ENCODE measurements at places on chromosomes 2 and 18. TPM values are rescaled to one million over a fixed set of nuclear protein-coding genes. Genes with fewer than 3 reads are reported as not detected.

DNA sequence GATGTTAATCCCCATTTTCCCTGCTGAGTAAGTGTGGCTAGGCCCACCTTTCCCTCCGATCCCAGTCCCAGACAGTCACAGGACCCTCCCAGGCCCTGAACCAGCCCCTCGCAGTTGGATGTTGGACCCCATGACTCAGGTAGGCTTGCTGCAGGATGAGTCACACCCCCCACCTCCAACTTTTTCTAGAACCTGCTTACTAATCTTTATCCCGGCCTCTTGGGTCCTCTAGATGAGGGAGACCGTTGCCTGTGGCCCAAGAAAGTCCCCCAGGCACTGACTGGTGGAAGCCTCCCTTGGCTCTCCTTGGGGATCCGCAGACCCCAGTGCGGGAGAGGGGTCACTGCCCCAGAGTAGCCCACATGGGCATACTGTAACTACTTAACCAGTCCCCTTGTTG is 98.5 kb downstream of the SMAD7 start:
- DNase-seq = no peak

DNA sequence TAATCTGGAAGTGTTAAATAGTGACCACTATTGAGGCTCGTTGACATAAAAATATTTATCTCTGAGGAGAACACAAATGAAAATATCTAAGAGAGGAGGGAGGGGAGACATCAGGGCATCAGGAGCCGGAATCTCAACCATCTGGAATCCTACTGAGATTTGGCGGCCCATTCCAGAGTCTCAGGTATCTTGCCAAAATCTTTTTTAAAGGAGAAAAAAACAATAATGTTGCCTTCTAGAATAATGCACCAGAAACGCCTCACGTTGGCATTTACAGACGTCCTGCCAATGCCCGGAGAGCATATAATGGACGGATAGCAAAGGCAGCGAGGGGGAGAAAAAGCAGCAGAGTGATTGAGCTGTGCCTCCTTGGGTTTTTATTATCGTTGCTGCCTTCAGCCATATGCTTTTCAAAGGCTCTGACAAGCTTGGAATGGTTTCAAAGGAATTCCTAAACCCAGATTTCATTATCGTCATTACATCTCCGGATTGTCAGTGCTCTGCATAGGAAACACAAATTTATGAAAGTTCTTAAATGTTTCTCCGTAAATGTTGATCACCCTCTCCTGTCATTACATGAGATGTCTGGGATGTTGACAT is 30.9 kb upstream of the EGR4 start:
- DNase-seq = no peak

GRCh38 chr2:160810406-160810805 is 316.8 kb upstream of the RBMS1 start:
- no peak for DNase-seq

DNA sequence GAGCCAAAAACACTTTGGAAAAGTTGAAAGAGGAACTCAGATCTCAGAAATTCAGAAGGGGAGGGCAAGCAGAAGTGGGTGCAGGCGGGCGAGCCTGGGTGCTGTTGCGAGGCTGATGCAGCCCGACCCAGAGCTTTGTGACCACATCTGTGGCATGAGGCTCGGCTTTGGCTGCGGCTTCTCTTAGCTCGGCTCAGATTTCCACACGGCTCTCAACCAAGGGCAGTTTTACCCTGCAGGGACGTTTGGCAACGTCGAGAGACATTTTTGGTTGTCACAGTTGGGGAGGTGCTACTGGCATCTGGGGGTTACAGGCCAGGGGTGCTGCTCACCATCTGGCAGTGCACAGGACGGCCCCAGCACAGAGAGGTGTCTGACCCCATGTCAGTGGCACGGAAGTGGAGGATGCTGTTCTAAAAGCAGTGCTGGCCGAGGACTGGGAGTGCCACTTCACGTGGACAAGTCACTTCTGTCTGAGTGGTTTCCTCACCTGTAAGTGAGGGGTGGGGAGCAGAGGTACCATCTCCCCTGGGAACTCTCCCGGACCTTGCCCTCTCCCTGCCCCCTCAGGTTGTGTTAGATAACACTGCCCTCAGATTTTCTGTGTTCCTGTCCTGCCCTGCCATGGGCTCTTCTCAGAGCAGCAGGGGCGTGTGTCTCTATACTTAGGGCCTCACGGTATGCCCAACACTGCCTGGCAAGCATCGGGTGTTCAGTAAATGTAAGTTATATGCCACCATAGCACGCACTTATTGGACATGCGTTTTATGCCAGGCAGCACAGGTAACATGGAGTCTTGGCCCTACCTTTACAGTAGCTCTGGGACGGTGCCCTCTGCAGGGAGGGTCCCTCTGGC is 48.7 kb upstream of the FAHD2A start:
- no peak for DNase-seq

- no peak for DNase-seq
Observed at GRCh38 chr18:55317864-55318263, 270.1 kb downstream of the TCF4 start.

- DNase-seq = no peak
Observed at GRCh38 chr2:86790676-86791572, at the start of gene CD8A. Gene CD8A, minus strand, starts transcription at chr2:86790913. Its CDS starts 88 bp downstream, at chr2:86790825.

DNA sequence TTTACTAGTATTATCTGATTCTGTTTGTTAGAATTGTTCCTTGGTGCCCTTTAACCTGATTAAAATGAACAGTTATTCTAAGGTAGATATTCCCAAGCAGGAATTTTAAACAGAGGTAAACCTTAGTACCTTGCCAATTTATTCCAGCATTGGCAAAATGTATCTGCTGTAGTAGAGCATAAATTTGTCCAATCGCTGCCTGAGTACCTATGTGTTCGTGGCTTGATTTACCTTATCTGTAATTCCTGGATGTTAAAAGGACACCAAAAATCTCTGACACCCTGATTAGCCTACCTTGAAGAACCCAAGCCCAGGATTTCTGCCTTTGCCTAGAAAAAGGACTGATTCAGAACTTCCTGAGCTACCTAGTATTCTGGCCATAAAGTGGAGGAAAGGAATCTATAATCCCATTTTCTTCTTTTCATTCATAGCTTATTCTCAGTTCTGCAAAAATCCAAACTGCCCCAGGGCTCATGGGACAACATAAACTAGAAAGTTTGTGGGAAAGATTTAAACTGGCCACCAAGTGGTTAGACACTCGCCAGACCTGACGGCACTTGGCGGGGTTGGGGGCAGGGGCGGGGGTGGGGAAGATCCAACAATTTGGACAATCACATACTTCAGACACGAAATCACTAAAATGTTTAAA is 16.2 kb upstream of the ZCCHC2 start:
- DNase-seq = no peak

DNA sequence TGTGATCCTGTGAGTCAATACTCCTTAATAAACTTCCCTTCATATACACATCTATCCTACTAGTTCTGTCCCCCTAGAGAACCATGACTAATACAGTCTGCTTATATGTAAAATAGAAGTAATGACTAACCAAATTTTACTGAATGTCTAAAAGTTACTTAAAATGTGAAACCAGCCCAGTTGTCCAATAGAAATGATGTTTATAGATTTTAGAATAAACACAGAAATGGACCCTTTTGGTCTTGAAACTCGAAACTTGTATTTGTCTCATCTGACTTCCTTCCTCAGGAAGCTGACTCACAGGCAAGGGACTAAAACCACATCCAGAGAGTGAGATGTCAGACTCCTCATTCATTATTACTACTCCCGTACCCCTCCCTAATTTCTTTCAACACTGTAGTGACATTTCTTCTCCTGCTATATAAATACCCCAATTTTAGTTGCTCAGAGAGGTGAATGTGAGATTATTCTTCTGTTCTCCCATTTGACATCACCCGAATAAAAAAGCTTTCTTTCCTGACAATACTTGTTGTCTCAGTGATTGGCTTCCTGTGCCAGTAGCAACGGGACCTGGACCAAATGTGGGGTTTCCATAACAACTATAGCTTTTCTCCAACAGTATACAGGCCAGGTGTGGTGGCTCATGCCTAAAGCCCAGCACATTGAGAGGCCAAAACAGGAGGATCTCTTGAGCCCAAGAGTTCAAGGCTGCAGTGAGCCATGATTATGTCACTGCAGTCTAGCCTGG is 486.0 kb downstream of the ERBB4 start:
- peak; percentile 10 for DNase-seq

DNA sequence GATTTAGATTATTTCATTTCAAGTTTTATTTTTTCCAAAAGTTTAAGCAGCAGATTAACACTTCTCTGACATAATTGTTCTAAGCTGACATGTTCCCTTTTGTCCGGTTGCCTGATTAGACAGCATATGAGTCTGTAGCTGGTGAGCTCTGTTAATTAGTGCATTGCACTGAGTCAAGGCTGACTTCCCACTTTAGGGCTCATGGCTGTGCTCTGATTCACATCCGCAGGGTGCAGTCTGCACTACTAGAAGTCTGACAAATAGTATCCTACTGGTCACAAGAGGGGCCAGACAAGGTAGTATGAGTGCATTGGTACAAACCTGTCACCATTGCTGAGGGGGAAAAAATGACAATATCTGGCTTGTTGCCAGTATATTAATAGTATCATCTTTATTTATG is 443.9 kb upstream of the ZNF804A start:
- DNase-seq = no peak

DNA sequence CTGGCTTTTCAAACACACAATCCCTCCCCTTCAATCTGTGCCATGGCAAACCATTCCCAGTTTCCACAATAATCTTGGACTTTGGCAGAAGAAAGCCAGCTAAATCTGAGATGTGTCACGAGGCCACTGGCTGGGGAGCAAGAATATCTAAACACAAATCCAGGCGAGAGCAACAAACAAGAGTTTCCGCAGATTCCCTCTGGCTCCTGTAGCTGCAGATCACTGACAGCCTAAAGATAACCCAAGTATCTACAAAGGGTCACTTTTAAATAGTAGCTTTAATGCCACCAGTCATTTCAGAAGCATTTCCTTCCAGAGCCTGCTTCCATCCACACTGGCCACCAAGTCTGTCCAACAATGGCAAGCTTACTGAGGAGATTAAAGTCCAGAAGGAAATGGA is 86.9 kb downstream of the ACVR1 start:
- DNase-seq = no peak

DNA sequence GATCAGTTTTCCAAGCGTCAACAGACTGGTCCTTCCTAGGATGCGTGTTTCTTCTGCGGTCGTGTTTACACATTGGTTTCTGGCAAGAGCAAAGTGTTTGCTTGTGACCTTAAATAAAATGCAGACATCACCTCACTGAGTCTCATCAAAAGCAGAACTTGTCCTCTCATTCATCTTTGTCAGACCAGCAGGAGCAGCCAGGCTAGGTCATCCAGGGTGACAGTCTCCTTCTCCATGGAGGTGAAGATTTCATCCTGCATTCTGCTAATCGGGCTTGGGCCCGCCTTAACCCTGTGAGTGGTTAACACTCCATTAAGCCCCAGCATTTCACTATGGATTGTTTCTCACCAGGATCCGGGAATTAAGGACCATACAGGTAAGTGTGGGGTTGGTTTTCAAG is 64.2 kb upstream of the PID1 start:
- no peak for DNase-seq

DNA sequence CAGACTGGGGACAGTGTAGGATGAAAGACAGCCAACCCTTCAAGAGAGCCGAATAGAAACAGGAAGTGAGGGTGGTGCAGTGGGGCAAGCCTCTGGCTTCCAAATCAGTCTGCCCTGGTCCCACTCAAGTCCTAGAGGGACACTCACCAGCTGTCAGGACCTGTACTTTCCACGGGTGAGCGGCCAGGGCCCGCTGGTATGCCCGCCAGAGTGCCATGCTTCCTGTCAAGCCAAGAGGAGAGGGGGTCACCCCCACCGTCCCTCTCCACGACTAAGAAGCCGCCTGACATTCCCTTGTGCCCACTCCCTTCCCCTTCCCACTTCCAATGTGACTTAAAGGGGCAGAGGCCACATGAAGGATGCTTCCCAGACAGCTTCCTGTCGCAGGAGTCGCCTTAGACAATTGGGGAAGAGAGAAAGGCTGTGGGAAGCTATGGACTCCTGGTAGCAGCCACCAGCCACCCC is 564 bp downstream of the MPV17 start:
- peak; percentile 40 for DNase-seq

- DNase-seq = no peak
Observed at GRCh38 chr2:157363612-157364101, 38.0 kb upstream of the ERMN start.

DNA sequence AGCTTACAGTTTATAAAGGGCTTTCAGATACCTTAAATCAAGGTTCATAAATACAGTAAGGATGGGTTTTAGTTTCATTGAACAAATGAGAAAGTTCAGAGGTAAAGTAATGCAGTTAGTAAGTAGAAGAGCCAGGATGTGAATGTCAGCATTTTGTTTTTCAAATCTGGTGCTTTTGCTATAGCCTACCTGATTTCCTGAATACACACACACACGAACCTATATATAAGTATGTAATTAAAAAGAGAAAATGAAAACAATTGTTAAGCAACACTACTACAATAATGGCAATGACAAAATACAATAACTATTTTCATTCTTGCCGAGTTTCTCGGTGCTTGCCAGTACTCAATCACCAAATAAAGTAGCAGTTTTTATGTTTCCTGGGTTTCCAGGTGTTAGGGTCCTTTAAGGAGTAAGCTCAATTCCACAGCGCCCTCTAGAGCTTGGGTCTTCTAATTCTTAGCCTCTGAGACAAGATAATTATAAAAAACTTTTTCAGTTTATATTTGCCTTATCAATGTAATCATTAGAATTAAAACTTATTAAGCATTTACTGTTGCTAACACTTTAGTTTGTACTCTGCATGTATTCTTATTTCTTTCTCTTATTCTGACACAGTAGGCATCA is 512.9 kb upstream of the ACVR2A start:
- no peak for DNase-seq

DNA sequence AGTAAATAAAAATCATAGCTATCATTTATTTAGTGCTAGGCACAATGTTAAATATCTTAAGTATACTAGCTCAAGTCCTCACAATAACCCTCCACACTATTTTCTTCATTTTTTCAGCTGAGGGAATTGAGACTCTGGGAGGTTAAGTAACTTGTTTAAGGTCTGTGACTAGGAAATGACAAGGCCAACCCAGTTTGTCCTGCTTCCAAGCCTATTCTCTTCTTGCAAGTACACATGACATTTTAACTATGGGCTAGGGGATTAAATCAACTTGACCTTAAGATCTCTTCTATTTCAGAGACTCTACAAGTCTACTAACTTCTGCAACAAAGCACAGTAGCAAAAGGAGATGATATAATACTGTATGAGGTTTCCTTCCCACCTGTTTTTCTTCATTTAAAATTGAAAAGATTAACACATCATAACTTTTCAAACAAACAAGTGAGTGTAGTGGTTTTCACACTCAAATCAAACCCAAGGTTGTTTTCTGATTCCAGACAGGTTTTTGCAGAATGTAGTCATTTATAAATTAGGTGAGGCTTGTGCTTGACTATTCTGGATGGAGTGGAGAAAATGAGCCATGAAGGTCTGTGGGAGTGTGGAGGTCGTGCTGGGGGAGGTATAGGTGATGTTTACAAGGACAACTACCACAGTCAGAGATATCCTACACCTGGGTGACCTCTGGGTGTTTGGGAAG is 57.0 kb downstream of the CD28 start:
- DNase-seq = no peak

Gene KIDINS220
- total RNA-seq = 48.9 TPM

Gene SLC38A11
- not detected for total RNA-seq

Gene ABCA12
- not detected for total RNA-seq

Gene ECEL1
- total RNA-seq = not detected
